ENCODE measurements at places on chromosomes 16 and 17. TPM values are rescaled to one million over a fixed set of nuclear protein-coding genes. Genes with fewer than 3 reads are reported as not detected.

WNT9B gene
- 5.3 TPM for total RNA-seq

ORMDL3 gene
- total RNA-seq, result 48.8 TPM

MMP28 gene
- 4.5 TPM for total RNA-seq

TNFRSF12A gene
- 114 TPM for total RNA-seq

C1QL1 gene
- 0.76 TPM for total RNA-seq

OTOP2 gene
- not detected for total RNA-seq

KRTAP3-2 gene
- total RNA-seq, result not detected

PRSS27 gene
- 2.1 TPM for total RNA-seq

ZPBP2 gene
- total RNA-seq, result not detected

KCNAB3 gene
- 3.9 TPM for total RNA-seq

CCL8 gene
- total RNA-seq, result not detected

CIBAR2 gene
- 1.6 TPM for total RNA-seq

RUNDC3A gene
- total RNA-seq, result 2.2 TPM

PMFBP1 gene
- 0.69 TPM for total RNA-seq

PRKCB gene
- total RNA-seq, result 17.8 TPM

IRX6 gene
- total RNA-seq, result 1.2 TPM

MRPL45 gene
- 28.0 TPM for total RNA-seq

NPIPB9 gene
- 3.5 TPM for total RNA-seq

STX1B gene
- 1.7 TPM for total RNA-seq

FAM20A gene
- total RNA-seq, result 77.7 TPM

FN3K gene
- total RNA-seq, result 33.3 TPM

APOH gene
- total RNA-seq, result not detected

HEATR3 gene
- 19.5 TPM for total RNA-seq

TEX19 gene
- total RNA-seq, result not detected

OR3A3 gene
- total RNA-seq, result not detected

SCNN1G gene
- total RNA-seq, result 11.5 TPM

ENPP7 gene
- 0.94 TPM for total RNA-seq

DPEP1 gene
- 24.2 TPM for total RNA-seq

HOXB1 gene
- not detected for total RNA-seq

CA4 gene
- total RNA-seq, result 25.3 TPM

PDXDC1 gene
- 113 TPM for total RNA-seq

RRAD gene
- total RNA-seq, result 90.9 TPM

NPIPA5 gene
- 11.0 TPM for total RNA-seq

CDH8 gene
- 0.19 TPM for total RNA-seq

ALDH3A1 gene
- total RNA-seq, result 1.4 TPM

TNFSF13 gene
- total RNA-seq, result 99.2 TPM

ABCC11 gene
- not detected for total RNA-seq

ALOX15B gene
- 8.0 TPM for total RNA-seq

KRTAP4-12 gene
- total RNA-seq, result not detected

CLEC18B gene
- total RNA-seq, result 5.3 TPM

TBC1D26 gene
- not detected for total RNA-seq

GDPD3 gene
- 3.6 TPM for total RNA-seq

RFWD3 gene
- 26.0 TPM for total RNA-seq

CHST4 gene
- not detected for total RNA-seq

GPR142 gene
- total RNA-seq, result not detected

CACNG4 gene
- total RNA-seq, result 0.31 TPM

TCAP gene
- total RNA-seq, result 1.5 TPM

TPSG1 gene
- 3.4 TPM for total RNA-seq

GCGR gene
- 9.3 TPM for total RNA-seq

SNAI3 gene
- 2.3 TPM for total RNA-seq

TMEM114 gene
- total RNA-seq, result not detected

GAS2L2 gene
- total RNA-seq, result not detected

TPSD1 gene
- total RNA-seq, result 7.9 TPM

HOXB6 gene
- total RNA-seq, result 90.2 TPM

DHRS7C gene
- not detected for total RNA-seq

RDM1 gene
- total RNA-seq, result not detected

All from kidney (tissue), 22 donors.